ENCODE measurements at places on chromosomes 16 and 17.
A peak's percentile ranks its signal among the peaks of the same experiment; 100 is the strongest.

- DNase-seq = no peak
Measured at GRCh38 chr16:31706318-31706717, 167.3 kb upstream of the ZNF267 start.

DNA sequence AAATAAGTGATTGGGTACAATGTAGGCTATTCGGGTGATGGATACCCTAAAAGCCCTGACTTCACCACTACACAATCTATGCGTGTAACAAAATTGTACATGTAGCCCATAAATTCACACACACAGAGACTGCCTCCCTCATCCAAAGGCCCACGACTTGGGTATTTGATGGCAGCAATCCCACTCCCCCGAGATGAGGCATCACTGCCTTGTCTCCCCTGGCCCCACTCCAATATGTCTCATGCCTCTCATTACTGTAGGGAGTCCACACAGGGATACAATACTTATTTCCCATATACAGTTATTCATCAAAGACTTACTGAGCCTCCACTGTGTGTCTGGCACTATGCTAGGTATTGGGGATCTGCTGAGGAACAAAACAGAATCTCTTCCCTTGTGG, 192.6 kb downstream of the CBLN1 start:
- DNase-seq = no peak

DNA sequence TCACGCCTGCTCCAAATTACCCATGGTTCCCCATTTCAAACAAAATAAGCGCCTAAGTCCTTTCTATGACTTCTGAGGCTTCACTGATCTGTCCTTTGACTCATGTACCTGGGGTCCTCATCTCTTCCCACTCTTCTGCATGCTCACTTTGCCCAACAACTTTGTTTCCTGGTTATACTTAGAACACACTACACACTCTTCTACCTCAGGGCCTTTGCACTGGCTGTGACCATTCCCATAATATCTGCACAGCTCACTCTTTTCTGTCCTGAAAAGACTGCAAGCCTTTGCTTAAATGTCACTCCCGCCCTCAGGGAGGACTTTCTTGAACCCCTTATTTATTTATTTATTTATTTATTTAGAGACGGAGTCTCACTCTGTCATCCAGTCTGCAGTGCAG, 14.1 kb downstream of the CDH1 start:
- DNase-seq = no peak

- DNase-seq = no peak
Measured at GRCh38 chr17:66002812-66003211, 189.1 kb downstream of the CEP112 start.

- DNase-seq = no peak
Measured at GRCh38 chr17:27367121-27367981, 73.4 kb downstream of the WSB1 start.

- no peak for DNase-seq
Measured at GRCh38 chr16:55662644-55663031, 6.8 kb downstream of the SLC6A2 start.

DNA sequence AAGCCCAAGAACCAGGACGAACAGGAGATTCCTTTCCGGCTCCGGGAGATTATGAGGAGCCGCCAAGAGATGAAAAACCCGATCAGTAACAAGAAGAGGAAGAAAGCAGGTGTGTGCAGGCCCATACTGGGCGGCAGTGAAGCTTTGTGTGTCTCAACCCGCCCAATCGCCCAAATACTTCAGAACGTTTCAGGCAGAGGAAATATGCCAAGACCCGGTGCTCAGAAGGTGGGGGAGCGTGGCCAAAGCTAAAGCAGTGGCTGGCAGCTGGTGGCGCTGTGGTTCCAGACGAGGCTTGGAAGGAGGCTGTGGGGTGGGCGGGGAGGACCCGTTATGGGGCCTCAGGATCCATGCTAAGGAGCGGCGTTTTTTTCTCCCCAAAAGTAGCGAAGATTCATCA, 1.2 kb downstream of the CCDC137 start:
- no peak for DNase-seq

DNA sequence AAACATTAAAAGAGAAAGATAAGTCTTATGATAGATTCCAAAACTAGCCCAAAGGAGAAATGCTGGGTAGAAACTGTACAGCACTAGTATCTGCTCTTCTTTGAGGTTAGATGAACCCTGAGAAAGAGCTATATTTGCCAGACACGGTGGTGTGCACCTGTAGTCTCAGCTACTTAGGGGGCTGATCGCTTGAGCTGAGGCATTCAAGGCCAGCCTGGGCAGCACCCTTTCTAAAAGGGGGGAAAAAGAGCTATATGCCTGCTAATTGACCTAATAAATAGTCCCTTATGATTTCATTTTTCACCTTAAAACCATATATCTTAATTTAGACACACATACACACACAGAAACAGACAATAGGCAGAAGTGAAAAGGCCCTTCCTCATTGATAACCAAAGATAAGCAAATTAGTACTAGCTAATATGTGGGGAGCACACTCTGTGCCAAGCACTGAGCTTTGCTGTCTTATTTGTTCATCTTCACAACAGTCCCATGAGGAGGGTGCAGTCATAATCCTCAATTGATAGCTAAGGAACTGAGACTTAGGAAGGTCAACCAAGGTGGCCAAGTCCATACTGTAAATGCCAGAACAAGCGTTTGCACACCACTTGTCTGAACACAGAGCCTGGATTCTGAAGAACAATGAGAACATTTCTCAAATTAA, 56.6 kb upstream of the NLK start:
- no peak for DNase-seq

- no peak for DNase-seq
Measured at GRCh38 chr17:34519282-34519681, 60.1 kb upstream of the TMEM132E start.

GRCh38 chr17:63838631-63839171, 3.8 kb downstream of the SMARCD2 start:
- DNase-seq = no peak

- no peak for DNase-seq
Measured at GRCh38 chr16:52363082-52363481, 183.9 kb downstream of the TOX3 start.

DNA sequence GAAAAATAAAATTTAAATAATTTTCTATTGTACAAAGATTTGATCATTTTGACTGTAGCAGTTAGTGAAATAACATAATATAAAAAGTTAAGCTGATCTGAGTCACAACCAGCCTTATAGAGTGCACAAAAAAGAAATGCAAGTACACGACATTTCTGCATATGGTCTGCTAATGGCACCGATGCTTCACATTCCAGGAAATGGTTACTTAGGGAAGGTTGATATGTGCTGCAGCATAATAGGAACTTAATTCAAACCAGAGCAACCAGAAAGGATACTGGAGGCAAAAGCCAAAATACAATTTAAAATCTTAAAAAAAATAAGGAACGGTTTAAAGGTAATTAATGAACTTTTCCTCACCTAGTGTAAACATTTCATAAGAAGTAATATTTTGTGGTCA, 10.0 kb upstream of the CFDP1 start:
- DNase-seq = no peak

- DNase-seq = no peak
Measured at GRCh38 chr16:81713295-81713772, 65.8 kb upstream of the PLCG2 start.

DNA sequence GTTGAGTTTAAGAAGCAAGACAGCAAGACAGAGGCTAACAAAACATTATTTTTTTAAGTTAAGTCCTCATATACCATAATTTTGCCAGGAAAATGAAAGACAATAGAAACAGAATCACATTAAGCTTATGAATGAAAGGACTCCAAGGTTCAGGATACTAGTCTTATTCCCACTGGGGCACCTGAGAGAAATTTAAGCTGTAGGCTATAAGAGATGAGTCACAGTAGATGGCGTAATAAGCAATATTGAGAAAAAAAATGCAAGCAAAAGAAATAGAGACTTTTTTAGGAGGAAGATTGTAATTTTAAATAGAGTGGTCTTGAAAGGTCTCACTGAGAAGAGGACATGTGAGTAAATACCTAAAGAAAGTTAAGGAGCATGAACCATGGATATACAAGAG, 57.1 kb upstream of the KIF2B start:
- DNase-seq = no peak

DNA sequence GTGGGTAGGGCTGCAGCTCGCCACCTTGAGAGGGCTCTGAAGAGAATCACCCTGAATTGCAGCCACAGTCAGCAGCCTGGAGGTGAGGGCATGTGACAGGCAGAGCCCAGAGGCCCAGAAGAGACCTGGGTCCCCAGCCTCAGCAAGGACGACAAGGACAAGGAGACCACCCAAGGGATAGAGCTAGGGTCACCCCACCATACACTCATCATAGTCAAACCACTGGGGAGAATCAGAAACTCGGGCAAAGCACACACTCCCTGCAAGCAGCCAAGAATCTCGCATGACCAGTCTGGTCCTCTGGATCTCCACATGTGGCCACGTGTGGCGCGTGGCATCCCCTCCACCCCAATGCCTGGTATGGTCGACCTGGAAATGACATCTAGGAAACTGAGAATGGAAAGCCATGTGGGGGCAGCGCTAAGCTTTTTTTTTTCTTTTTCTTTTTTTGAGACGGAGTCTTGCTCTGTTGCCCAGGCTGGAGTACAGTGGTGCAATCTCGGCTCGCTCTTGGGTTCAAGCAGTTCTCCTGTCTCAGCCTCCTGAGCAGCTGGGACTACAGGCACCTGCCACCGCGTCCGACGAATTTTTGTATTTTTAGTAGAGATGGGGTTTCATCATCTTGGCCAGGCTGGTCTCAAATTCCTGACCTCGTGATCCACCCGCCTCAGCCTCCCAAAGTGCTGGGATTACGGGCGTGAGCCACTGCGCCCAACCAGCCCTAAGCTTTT, 4.6 kb upstream of the SPHK1 start:
- no peak for DNase-seq

DNA sequence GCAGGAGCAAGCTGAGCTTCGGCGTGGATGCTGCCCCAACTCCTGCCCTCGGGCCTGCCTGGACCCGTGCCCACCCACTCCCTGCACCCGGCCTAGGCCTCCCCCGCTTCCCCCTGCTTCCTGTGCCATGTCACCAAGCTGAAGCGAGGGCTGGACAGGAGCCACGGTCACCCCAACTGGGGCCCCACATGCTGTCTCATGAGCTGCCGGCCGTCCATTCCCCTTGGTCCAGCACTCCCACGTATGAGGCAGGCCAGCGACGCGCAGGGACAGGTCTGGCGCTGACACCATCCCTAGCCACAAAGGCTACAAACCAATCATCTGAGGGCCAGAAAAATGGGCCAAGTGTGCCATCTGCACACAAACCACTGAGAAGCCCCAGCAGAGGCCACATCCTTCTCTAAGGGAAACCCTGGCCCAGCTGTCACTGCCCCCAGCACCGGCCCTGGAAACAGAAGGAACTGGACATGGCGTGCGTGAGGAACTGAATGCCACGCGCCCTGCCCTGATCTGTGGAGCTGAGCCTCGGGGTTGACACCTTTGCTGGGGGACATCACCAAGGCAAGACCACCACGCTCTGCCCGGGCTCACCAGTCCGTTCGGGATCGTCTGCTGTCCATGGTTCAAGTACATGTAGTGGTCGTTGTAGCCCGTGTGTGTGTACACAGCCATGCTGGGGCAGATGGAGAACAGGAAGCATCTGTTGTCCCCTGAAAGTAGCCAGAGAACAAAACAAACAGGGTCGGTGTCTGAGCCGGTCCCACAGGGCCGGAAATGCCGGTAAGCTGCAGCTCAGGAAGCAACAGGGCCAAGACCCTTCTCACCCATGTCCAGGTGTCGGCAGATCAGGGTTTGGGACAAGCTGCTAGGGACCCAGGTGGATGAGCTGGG, 22.2 kb downstream of the MEAK7 start:
- DNase-seq = no peak

DNA sequence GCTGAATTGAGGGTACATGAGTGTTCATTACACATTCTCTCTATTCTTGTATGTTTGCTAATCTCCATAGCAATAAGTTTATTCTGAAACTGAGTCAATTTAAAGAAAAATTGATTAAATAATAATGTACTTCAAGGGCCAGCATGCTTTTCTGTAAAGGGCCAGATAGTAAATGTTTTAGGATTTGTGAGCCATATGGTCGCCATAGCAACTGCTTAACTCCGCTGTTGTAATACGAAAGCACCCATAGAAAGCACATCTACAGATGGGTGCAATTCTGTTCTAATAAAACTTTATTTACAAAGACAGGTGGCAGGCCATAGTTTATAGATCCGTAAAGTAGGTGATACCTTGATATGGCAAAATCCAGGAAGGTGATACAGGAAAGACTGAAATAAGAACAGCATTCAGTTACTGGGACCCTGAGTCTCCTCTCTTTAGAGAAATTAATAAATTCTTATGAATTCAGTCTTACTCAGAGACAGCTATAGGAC, 36.6 kb downstream of the GRIN2A start:
- DNase-seq = no peak

DNA sequence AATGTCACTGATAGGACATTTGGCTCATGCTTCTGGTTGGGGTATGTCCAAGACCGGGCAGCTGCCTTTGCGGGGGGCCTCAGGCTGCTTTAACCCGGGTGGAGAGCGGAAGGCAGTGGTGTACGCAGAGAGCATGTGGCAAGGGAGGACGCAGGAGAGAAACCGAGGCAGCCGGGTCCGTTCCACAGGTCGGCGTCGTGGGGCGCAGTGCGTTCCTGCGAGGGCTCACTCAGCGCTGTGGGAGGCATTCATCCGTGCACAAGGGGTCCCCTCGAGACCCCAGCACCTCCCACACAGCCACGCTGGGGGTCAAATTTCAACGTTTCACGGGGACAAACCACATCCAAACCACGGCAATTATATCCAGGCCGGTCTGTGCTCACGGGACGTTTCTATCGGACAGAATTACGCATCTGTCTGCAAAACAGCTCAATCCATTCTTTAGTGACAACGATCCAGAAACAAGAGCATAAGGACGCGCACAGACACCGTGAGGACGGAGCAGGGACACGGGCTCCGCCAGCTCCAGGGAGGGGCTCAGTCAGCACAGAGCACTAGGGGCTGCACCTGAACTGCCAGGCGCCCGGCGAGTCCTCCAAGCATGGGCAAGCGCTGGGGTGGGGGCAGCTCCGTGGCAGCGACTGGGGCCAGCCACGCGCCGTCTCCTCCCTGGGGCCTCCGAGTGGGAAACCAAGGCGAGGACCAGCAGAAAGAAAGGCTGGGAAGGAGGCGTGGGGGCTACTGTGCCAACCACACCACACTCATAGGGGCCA, 108.4 kb upstream of the METRNL start:
- DNase-seq = no peak

- DNase-seq = peak; percentile 73
Measured at GRCh38 chr17:39547713-39548478, 59.8 kb downstream of the NEUROD2 start.

DNA sequence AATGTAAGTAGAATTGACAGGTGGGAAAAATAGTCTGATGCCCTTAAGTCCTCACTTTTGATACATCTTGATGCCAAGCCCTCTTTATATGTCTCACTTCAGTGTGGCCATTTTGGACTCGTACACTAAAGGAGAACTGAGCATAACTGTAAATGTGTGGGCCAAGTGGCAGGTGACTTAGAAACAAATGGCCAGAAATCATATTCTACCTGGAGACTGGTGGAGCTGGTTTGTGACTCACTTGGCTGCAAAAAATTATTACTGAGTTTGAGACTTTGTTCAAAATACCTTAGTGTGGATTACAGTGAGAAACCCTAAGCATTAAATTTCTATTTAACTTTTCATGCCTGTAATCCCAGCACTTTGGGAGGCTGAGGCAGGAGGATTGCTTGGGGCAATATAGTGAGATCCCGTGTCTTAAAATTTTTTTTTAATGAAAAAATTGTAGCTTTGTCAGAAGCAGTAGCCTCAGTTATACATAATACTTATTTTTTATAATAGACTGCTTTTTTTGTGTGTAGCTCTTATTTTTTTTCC, 5.0 kb downstream of the HAPSTR1 start:
- no peak for DNase-seq
